ENCODE measurements at places on chromosomes 3 and 15.

GRCh38 chr3:59866076-59866475 is 816.3 kb upstream of the CFAP20DC start:
- DNase-seq, result no peak

GRCh38 chr3:31314258-31314657 is 218.5 kb upstream of the STT3B start:
- no peak for DNase-seq

GRCh38 chr3:188943591-188943990 is 228.2 kb upstream of the TPRG1 start:
- no peak for DNase-seq

GRCh38 chr3:50347187-50347813 is 1.8 kb upstream of the ZMYND10 start:
- DNase-seq, result peak; percentile 65

- DNase-seq, result no peak
Observed at GRCh38 chr3:17801131-17801530, 58.7 kb upstream of the TBC1D5 start.

DNA sequence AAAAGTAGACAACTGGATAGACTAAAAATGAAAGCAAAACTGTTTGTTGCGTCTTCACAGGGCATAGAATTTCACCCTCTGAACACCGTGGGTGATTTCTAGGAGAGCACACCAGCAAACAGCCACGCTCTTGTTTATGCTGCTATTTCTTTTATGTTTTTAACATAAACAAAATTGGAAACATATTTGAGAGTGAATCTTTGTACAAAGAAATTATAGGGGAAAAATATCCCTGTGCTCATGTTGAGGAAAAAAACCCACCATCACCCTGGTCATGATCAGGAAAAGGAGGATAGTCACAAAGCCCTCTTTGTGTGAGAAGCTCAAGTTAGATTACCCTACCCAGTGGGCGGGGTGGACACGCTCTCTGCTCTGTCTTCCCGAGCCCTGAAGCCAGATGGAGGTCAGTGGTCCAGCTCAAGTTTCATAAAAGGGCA is 313.3 kb downstream of the SATB1 start:
- DNase-seq, result no peak

DNA sequence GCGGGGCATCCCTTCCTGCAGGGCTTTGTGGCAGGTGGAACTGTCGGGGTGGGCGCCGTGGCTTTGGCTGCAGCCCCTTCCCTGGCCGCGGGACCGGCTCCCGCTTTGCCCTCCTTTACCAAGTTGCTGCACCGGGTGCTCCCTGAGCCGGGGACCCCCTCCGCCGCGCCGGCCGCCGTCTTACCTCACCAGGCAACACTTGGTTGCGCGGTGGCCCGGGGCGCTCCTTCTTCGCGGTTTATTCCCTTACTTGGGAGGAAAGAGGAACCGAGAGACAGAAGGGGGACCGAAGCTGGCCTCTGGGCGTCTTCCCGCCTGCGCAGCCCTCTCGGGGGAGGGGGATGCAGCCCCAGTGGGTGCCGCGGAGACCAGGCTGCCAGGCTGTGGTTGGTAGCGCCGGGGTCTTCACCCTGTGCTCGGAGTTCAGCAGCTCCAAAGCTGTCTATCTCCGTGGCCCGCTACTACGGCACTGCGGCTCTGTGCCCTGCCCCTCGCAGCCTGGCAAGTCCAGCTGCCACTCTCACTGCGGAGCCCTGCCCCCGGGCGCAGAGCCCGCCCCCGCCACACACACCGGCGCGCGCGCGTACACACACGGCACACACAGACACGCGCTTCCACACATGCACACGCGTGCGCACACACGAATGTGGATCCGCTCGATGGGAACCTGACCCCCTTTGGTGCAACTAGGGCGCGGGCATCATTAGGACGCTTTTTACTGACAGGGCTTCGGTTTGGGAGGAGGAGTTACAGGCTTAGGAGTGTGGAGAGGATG is at the start of gene DGKG:
Gene DGKG (minus strand): TSS at position 473 of the 775 bp plus-strand sequence. CDS start 41,775 bp downstream, outside the sequence.
- DNase-seq, result peak; percentile 3

- DNase-seq, result no peak
Observed at GRCh38 chr3:170976190-170976519, 50.4 kb downstream of the SLC2A2 start.

DNA sequence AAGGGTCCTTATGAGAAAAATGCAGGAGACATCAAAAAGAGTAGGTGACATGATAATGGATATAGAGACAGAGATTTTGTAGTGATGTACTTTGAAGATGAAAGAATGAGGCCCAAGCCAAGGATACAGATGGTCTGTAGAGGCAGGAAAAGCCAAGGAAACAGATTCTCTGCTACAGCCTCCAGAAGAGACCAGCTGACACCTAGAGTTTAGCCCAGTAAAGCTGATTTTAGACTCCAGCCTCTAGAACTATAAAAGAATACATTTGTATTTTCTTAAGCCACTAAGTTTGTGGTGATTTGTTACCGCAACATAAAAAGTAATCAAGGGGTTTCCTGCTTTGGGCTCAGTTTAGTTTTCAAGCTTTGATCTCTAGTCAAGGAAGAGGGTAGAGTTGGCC is 64.8 kb downstream of the STRIT1 start:
- no peak for DNase-seq

GRCh38 chr15:67032608-67033007 is 32.8 kb upstream of the SMAD3 start:
- no peak for DNase-seq

DNA sequence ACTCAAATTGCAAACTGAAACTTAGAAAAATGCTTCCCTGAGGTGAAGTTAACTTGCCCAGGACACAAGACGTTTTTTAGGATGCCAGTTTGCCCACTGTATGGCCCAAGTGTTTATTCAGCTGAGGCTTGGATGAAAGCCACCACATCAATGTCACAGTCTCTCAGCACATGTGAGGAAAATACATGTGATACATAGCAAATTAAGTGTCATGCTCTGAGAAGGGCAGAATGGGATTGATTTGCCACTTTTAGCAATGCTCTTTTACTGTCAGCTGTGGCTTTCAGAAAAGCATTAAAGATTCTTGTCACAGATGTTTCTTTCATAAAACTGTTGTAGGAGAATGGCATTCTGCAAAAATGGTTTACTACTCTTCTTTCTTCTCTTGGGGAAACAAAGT is 165.5 kb downstream of the ZIC1 start:
- DNase-seq, result no peak

- no peak for DNase-seq
Observed at GRCh38 chr15:90030376-90030775, 29.3 kb downstream of the ZNF710 start.

DNA sequence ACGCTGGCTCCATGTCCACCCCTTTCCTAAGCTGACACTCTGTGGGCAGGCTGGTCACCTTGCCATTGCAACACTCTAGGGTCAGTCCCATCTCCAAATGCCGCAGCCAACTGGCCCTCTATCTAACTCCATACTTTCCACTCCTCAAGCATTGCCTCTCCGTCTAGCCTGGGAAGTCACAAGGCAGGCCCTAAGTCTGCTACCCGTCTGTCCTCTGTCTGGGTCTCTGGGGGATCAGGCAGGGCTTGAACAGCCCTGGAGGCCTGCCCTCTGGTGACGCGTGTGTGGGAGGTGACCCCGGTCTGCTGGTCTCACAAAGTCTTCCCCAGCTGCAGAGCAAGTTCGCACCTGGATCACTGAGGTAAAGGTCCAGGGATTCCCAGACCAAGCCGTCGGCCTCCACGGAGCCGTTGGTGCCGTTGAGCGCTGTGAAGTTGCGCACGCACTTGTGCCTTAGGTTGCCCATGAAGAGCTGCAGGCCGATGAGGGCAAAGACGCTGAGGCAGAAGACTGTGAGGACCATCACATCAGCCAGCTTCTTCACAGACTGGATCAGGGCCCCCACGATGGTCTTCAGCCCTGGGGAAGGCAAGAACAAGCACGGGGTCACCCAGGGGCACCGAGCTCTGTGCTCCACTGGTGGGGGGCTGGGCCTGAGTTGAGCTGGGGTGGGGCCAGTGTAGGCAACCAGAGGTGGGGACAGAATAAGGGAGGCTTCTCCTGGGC is 39.9 kb downstream of the SCN5A start:
- no peak for DNase-seq

- no peak for DNase-seq
Observed at GRCh38 chr3:76403556-76403955, 618.2 kb upstream of the ZNF717 start.

- no peak for DNase-seq
Observed at GRCh38 chr15:48447058-48447457, 115.8 kb downstream of the DUT start.

- DNase-seq, result no peak
Observed at GRCh38 chr3:107753494-107753893, 230.7 kb downstream of the BBX start.

DNA sequence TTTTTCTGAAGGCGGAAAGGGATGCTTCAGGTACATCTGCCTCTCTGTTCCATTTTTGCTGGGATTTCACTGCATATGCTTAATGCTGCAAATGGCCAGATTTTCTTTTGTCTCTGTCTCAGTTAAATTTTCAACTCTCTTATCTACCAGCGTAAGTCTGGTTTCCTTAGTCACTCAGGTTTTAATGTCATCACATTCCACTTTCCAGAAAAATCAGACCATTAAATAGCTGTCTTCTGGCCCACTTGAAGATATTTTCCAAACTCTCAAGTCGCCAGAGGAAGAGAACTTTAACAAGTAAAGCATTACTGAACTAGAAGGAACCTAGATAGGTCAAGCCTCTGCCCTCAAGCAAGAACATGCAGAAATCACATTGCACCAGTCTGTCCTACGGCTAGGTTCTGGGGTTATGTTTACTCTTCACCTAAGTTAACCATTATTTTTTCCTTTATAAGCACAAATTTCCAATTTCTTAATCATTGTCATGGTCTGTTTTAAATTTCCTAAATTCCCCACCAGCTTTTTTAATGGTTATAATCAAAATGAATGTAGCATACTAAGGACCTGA is 26.5 kb downstream of the AVEN start:
- no peak for DNase-seq

DNA sequence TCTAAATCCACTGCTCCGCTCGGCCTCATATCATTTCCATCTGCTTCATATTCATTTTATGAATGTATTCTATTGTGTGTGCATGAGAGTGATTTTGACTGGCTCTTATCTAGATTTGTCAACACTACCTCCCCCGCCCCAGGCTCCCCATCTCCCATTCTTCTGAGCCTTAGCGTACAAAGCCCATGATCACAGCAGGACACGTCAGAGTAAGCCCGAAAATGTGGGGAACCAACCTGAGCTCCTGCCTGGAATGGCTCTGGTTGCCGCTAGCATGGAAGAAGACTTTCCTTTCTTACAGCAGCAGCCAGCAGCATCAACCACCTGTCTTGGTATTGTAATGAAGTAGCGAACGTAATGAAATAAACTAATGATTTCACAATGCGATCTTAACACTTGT is 61.4 kb downstream of the GABRB3 start:
- no peak for DNase-seq

GRCh38 chr3:42901073-42901415 is 4.9 kb upstream of the ZNF662 start:
- DNase-seq, result no peak

DNA sequence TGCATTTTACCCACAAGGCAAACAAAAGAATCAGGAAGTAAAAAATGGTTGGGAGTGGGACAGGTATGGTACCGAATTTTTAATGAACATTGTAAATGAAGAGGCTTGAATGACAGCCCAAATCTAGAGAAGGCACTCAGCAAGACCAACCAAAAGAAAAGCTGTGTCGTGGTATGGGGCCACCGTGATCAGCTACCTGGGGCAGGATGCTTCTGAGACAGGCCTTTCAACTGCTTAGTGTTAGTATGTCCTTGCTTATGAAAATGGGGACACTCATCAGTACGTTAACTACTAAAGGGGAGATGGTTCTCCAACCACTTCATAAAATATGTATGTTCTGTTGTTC is 228.7 kb upstream of the ST8SIA2 start:
- no peak for DNase-seq

- DNase-seq, result no peak
Observed at GRCh38 chr3:19559724-19560442, 374.1 kb downstream of the EFHB start.

DNA sequence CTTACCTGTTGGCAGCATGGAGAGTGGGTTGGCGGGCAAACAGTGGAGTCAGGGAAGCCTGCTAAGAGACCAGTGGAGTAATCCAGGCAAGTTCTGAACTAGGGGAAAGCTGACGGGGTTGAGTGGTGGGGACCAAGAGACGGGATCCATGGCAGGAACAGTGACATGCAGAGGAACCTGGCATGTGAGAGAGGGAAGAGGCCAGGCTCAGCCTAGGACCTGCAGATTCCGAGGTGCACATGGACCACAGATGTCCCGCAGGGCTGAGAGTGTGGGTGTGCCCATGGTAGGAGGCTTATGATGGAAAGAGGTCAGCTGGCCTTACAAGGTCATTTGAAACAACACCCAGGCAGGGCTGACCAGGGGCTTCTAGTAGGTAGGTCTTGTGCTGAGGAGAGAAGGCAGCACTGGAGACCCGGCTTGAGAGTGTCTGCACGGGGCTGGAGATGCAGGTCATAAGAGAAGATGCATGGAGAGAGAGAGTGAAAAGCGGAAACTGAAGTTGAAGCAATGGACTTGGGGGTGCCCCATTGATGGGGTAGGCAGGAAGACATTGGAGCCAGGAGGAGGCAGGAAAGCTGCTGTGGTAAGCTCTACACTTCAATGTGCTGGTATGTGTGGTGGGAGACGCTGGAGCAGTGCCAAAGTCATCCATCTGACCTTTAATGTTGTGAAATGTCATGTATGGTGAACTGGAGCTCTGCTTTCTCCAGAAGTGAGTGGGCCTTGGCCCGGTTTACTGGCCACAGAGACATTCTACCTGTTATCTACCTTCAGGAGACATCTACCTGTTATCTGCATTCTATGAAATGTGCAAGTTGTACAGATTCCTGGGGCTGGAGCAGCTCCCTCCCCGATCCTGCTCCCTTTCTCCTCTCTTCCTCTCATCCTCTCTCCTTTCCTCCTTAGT is 4.6 kb downstream of the SPSB4 start:
- no peak for DNase-seq

GRCh38 chr3:85697156-85697555 is 738.4 kb downstream of the CADM2 start:
- no peak for DNase-seq

- DNase-seq, result no peak
Observed at GRCh38 chr3:52280050-52280461, 1.6 kb upstream of the WDR82 start.

GRCh38 chr3:178255315-178255714 is 280.9 kb upstream of the KCNMB2 start:
- DNase-seq, result no peak

DNA sequence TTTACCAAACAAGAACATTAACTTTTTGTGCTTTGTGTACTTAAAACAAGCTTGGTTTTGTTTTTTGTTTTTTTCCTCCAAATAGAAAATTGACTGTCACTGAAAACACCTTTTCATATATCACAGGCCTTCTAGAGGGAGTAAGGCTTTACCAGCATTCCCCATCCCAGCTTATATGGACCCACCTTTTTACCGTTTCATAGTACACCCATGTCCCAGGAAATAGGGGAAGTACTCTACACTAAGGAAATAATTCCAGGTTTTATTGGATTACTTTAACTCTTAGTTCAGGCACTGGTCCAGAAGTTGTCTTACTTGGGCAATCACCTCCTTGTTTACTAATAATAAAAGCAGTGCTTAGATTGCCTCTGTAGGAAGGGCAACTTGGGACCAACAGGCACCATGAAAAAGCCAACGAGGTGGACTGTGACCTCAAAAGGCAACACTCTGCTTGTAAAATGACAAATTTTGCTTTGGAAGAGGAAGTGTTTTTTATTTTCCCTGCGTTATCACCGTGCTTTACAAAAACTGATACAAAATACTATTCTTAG is 26.2 kb downstream of the HMG20A start:
- no peak for DNase-seq

- DNase-seq, result no peak
Observed at GRCh38 chr15:65916664-65917406, 47.5 kb downstream of the RAB11A start.
